ENCODE measurements at places on chromosomes 12 and 14. TPM values are rescaled to one million over a fixed set of nuclear protein-coding genes. Genes with fewer than 3 reads are reported as not detected.

LRTM2 gene
- total RNA-seq = not detected

MYH6 gene
- total RNA-seq = not detected

HELB gene
- 2.2 TPM for total RNA-seq

GXYLT1 gene
- total RNA-seq = 14.2 TPM

EGLN3 gene
- total RNA-seq = 1.6 TPM

RFX4 gene
- not detected for total RNA-seq

PTCSC3 gene
- total RNA-seq = not detected

SUDS3 gene
- total RNA-seq = 28.2 TPM

TMX1 gene
- total RNA-seq = 50.6 TPM

RPGRIP1 gene
- 0.33 TPM for total RNA-seq

CACNA2D4 gene
- 0.60 TPM for total RNA-seq

MBIP gene
- 8.3 TPM for total RNA-seq

L2HGDH gene
- 3.8 TPM for total RNA-seq

LGR5 gene
- not detected for total RNA-seq

LRRIQ1 gene
- total RNA-seq = 0.17 TPM

MTRFR gene
- 10.7 TPM for total RNA-seq
